ENCODE measurements at places on chromosomes 1 and 21. TPM values are rescaled to one million over a fixed set of nuclear protein-coding genes. Genes with fewer than 3 reads are reported as not detected.

Gene PCP4
- total RNA-seq = 3.1 TPM

Gene PLA2G2A
- 136 TPM for total RNA-seq

Gene TSPEAR
- total RNA-seq = not detected

Gene HMCN1
- total RNA-seq = 15.7 TPM

Gene ADGRL4
- 4.2 TPM for total RNA-seq

Gene C1orf174
- 19.1 TPM for total RNA-seq

Gene FCGR1A
- total RNA-seq = 52.7 TPM

Gene SPRR1A
- not detected for total RNA-seq
